Colonic mucosa (tissue), 4 donors: ENCODE measurements at places on chromosomes 16 and 17.

DNA sequence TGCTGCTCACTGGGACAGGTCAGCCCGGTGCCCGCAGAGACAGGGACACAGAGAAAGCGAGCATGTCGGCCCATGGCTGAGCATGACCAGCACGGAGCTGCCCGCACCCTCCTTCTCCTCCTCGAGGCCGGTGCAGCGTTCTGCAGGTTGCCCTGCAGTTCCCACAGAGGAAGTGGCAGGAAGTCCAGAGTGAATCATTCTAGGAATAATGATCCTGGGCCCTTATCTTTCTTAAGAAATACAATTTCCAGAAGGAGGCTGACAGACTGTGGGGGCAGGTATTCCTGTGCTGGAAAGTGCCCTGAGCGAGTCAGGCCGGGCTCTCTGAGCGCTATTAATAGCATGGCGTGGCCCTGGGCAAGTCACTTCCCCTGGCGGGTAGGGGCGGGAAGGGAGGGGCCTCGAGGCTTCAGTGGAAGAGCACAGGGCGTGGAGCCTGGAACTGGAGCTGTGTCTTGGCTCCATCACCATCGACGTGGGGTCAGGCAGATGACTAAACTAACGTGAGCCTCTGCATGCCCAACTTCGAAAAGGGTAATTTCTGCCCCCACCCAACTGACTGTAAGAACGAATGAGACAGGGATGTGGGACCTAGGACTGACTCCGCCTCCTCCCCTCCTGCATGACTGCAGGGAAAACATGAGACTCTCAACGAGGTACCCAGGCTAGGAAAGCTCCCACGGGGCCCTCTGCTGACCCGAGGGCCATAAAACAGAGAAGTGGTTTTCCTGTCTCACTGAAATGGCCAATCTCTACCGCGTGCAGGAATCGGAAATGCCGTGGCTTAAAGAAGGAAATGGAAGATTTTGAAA is 9.8 kb downstream of the TMEM204 start:
- DNase-seq = peak; percentile 40

- DNase-seq = no peak
Observed at GRCh38 chr16:49574826-49575225, 201.2 kb downstream of the C16orf78 start.

DNA sequence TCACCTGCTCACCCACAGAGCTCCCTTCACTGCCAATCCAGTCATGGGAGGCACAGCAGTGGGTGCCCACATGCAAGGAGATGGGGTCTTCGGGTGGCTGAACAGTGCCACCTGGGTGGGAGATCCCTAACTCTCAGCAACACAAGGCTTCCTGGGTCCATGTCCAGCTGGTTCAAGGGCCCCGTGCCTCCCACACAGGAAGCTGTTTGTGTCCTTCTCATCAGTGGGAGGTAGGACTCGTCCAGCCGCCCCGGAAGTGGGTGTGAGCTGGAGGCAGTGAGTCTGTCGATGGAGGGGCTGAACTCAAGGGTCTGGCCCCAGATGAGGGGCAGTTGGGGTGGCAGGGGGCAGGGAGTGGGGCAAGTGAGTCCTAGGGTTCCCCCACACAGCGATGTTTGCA is 1.6 kb downstream of the FBXL16 start:
- DNase-seq = no peak

DNA sequence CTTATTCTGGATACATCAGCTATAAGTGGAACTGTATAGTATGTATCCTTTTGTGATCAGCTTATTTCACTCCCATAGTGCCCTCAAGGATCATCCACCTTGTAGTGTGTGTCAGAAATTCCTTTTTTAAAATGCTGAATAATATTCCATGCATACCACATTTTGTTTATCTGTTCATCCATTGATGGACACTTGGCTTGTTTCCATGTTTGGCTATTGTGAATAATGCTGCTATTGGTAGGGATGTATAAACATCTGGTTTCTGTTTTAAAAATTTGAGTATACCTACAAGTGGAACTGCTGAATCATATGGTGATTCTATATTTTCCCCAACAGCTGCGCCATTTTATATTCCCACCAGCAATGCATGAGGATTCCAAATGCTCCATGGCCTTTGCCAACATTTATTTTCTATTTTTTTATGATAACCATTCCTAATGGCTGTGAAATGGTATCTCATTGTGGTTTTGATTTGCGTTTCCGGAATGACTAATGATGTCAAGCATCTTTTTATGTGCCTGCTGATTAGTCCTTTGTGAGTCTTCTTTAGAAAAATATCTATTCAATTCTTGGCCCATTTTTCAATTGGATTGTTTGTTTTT is 11.6 kb downstream of the RCVRN start:
- no peak for DNase-seq

- DNase-seq = no peak
Observed at GRCh38 chr16:28882551-28883160, 4.4 kb downstream of the ATP2A1 start.
